ENCODE measurements at places on chromosomes 3 and 15.

DNA sequence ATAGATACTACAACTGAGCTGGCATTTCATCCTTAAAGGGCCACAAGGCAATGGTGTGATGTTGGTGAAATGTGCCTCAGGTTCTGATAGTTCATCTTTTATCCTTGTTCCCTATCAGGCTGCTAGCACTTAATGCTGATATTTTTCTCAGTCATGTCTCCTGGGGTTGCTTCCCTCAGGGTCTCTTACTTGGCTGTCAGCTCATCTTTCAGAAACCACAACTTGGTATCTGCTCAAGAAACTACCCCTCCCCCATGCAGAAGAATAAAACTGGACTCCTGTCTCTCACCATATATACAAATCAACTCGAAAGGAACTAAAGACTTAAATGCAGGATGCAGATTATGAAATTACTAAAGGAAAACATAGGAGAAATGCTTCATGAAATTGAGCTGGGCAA lies 308.1 kb downstream of the CHST2 start:
- no peak for DNase-seq

DNA sequence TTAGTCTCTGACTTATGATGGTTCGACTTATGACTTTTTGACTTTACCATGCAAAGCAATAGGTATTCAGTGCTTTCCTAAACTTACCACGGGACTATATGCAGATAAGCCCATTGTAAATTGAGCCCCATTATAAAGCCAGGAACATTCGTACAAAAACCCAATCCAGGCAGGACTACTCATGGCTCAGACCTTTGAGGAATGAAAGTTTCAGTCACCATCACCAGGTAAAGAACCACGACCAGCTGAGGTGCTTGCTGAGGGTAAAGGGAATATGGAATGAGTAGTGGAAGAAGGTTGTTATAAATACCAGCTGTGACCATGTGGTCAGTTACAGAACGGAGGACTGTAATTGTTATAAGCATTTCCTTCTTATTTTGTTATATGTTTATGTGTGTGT lies 54.9 kb upstream of the BNC1 start:
- DNase-seq = no peak

GRCh38 chr3:142975316-142975995 lies 12.0 kb upstream of the PAQR9 start:
- no peak for DNase-seq

- DNase-seq = no peak
Observed at GRCh38 chr3:24048843-24049242, 103.8 kb downstream of the NR1D2 start.

DNA sequence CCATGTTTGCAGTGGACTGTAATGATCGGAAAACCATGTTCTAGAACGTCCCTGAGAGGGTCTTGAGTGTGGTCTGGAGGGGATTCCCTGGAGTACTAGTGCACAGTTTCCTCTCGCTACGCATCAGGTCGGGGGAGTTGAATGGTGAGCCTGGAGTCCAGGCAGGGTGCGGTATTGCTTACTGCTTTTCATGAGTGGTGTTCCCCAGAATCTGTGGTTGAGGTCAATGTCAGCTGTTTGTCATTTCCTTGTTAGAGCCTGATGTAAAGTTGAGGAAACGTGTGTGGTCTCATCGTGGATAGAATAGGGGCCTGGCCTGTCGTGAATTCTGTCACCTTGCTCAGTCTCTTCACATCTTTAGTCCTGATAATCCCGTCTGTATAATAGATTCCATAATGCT lies 328.2 kb upstream of the LRRFIP2 start:
- DNase-seq = no peak

All from stimulated activated CD8-positive, alpha-beta memory T cell treated with anti-CD3 and anti-CD28 coated beads, Interleukin-7, amount 100 ng/mL, for 1 hour (primary cell).